Urothelium cell line (cell line): ENCODE measurements at places on chromosomes 12 and 14.

DNA sequence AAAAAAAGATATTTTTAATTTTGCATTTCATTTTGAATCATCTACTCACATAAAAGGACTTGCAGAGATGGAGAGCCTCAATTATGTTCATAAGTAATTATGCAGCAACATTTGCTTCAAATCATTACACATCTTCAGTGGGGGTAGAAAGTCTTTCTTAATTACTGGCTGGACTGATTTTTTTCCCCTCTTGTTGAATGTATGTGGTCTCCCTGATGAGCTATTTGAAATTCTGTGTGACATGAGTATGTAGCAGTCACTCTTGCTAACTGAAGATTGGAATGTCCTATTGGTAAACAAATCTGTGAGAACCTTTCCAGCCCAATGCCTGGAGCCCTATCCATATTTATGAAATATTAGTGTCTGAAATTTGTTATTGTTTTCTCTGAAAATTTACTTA is 139.8 kb downstream of the TMTC2 start:
- DNase-seq, result no peak

DNA sequence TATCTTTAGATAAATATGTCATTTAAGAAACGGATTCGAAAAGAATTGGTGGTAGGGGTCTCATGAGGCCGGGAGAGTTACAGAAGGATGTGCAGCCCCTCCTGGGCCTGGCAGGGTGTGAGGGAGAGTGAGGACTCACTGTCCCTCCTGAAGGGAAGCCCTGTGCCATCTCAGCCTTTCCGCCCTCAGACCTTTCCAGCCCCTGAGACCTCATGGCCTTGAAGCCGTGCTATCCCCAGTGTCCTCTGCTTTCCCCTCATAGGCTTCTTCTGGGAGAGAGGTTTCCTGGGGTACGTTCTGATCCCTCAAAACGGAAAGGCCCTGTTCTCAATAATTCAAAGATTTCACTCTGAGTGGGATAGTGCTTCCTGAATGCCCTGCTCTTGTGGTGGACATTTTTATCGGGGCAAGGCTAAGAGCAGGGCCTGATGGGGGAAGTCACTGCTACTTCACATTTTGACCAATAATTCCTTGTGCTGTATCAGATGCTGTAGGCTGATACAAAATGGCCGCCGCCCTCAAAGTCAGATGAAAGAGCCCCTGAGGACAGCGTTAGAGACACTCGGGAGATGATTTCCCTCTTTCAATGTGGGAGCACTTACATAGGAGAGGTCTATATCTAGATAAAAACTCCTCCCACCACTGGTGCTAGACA is 1.3 kb downstream of the CD4 start:
- no peak for DNase-seq

DNA sequence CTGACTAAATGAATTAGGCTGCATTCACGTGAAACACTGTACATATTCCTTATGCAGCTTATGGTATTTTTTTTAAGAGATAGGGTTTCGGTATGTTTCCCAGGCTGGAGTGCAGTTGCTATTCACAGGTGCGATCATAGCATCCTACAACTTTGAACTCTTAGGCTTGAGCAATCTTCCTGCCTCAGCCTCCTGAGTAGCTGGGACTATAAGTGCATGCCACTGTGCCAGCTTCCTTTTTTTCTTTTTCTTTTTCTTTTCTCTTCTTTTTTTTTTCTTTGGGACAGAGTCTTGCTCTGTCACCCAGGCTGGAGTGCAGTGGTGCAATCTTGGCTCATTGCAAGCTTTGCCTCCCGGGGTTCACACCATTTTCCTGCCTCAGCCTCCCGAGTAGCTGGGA is 35.8 kb upstream of the SPPL3 start:
- DNase-seq, result no peak

- DNase-seq, result peak; percentile 92
Observed at GRCh38 chr12:111766608-111767361, at the start of gene ALDH2. ALDH2 (plus strand) TSS chr12:111766933; CDS start chr12:111766983, 50 bp downstream.

GRCh38 chr12:43982544-43982943 is 146.7 kb downstream of the TMEM117 start:
- DNase-seq, result no peak

- DNase-seq, result no peak
Observed at GRCh38 chr12:93116632-93117031, 187.5 kb upstream of the EEA1 start.

DNA sequence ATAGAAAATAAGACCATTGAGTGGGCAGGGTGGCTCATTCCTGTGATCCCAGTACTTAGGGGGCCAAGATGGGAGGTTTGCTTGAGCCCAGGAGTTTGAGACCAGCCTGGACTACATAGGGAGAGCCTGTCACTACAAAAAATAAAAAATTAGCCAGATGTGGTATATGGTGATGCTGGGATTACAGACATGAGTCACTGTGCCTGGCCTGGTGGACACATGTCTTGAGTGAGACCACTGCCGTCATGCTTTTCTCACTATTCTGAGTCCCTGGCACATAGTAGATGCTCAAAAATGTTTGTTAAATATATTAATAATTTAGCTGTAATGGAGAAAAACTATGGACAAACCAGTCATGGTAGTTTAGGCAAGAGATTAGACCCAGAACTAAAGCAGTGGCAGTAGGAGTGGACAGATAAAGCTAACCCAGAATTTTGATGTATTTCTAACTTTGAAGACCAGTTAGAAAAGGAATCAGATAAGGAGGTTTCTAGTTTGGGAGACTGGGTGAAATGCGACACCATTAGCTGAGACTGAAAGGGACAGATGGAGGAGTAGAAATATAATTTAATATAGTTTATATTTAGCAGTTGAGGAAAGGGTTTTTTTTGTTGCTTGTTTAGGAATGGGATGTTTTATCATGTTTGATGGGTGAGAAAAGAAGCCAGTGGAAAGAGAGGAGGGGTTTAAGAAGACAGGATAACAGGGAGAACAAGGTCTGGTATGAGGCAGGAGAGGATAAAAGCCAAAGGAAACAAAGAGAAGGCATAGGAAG is 7.4 kb upstream of the PTGES3 start:
- no peak for DNase-seq

DNA sequence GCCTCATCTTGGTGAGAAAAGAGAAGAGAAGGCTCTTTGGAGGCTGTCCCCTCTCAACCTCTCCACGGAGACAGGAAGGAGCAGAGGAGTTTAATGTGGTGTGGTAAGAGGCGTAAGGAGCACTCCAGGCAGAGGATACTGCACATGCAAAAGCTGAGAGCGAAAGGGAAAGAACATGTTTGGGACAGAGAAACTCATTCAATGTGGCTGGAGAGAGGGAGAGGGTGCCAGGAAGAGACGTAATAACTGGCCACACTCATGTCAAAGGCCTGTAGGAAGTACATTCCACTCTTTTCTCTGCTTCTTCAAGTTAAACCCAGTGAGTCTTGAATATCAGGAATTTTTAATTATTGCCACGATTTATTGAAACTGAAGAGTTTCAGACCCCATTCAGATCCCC is 12.0 kb downstream of the VDR start:
- DNase-seq, result no peak

DNA sequence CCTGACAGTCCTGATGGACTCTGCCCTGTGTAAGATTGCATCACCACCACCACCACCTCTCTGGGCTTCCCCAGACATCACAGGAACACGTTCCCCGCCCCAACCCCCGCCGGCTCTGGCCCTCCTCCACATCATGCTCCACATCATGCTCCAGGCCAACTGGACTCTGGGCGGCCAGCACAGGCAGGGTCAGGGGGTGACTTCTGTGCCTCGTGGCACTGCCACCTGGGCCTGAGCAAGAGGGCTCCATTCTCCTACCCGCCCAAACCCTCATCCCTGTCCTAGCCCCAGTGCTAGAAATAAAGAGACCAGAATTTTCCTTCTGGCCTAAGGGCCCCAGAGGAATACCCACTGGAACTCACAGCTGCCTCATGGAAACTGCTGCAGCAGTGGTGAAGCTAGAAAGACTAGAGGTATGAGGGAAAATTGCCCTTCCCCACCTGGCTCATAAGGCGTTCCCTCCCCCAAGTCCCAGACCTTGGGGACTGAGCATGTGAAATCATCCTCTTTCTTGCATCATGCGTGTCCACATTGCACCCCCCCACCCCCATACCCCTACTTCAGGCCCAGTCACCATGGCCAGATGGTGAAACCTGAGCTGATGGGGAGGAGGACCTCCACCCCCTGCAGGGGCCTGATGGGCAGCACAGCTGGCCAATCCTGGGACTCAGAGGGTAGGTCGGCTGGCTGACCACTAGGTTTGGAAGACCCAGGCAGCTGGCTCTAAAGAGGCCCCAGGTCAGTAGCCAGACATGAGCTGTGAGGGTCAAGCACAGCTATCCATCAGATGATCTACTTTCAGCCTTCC is at the start of gene INHBE:
TSS of gene INHBE (plus strand) at position 742 of the 808 bp plus-strand sequence. CDS start 230 bp downstream, outside the sequence.
- peak; percentile 38 for DNase-seq
